ENCODE measurements at places on chromosomes 12 and 14.

- DNase-seq, result no peak
Measured at GRCh38 chr12:93699271-93700145, 22.3 kb downstream of the CRADD start.

GRCh38 chr12:23795494-23795893 is 154.0 kb downstream of the SOX5 start:
- DNase-seq, result no peak

DNA sequence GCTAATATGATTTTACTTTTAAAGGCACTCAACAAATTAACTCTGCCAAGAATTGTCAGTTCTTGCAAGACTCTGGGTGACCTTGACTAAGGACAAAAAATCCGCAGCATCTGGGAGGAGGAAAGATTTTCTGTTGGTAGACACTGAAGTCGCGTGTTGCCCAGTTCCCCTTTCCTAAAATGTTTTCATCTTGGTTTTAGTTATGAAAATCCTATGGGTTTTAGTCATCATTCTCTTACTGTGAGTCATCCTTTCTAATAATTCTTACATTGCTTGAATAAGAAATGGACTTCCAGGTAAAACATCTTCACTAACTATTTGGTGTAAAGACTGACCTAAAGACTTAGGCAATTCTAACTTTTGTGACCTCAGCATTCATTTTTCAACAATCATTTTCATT is 9.1 kb downstream of the GSG1 start:
- DNase-seq, result no peak

DNA sequence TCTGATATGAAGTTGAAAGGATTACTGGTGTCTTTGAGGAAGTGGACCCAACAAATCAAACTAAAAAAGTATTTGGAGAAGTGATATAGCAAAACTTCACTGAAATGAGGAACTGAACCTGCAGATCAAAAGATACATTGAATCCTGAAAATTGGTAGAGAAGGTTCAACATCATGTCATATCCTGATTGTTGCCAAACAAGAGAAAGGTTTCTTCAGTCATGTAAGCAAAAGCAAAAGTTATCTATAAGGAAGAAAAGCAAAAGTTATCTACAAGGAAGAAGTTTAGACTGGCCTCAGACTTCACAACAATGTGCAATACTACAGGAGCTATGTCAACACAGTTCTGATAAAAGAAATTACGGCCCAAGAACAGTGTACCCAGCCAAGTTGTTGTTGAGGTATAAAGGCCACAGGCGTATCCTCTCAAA is 142.7 kb downstream of the RAD51B start:
- no peak for DNase-seq

DNA sequence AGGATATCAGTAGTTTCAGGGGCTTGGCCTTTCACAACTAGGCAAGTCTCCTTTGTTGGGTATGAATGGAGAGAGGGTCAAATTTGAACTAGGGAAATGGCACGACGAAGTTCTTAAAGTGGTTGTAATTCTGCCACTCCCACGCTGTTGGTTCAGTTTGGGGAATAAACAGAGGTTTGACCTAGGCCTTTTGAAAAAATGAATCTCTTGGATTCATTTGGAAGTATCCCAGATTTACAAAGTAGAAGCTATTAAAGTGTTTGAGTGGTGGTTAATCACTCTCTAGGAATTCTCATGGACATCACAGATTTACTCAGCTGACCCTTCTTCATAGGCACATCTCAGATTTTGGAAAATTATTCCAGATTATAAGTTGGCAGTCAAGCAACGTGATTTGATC is 14.8 kb downstream of the BATF start:
- DNase-seq, result no peak

DNA sequence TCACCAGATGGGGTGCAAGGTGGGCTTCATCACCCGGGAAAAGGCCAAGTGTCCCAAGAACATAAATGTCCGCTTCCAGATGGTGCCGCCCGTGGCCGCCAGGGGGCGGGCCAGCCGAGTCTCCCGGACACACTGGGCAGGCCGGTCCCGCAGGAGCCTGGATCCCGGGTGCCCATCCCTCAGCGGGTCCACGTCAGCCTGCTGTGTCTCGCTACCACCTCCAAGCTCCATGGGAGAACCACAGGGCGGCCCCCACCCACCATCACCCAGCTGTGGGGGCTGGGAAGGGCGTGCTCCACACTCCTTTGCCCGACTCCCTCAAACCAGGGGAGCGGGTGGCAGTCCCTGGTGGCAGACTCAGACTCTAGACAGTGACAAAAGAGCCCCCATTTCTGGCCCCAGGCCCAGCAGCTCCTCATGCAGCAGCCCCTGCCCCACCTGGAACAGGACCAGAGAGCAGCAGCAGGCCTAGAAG is 22.0 kb upstream of the NUDT14 start:
- peak; percentile 42 for DNase-seq

GRCh38 chr14:104913435-104913834 is 11.2 kb upstream of the PLD4 start:
- no peak for DNase-seq

- DNase-seq, result no peak
Measured at GRCh38 chr14:26929361-26929760, 331.5 kb upstream of the NOVA1 start.

GRCh38 chr14:65098586-65098985 is 3.7 kb downstream of the MAX start:
- no peak for DNase-seq

DNA sequence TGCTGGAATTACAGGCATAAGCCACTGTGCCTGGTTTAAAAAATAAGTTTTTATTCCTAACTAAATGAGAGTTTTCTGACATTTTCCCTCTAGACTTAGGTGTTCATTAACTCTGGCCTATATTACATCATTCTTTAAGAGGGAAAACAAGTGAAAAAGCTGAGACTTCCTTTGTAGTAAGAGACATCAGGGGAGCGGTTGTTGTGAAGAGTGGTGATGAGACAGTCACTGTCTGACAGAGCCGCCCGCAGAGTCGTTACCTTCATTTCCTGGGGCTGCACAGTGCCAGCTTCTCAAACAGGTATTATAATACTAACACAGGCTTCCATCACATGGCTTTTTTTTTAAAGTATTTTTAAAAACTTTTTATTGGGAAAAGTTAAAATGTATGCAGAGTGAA is 19.7 kb upstream of the TDRD9 start:
- DNase-seq, result no peak

DNA sequence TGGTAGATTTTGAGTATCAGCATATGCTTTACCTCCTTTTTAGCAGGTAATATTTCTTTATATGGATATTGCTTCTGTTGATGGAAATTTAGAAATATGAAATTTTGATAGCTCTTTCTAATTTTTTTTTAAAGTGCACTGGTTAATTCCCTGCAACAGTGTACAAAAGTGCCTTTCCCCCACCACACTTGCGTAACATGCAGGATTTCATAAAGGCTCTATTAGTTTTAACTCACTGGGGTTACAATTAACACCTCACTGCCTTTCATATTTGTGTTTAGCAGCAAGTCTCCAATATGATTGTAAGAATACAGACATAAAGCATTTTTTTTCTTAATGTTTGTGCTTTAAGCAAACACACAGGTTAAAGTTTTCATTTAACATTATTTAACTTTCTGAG is 25.6 kb downstream of the MNAT1 start:
- DNase-seq, result no peak

GRCh38 chr12:108267450-108267849 is 71.7 kb downstream of the CMKLR1 start:
- no peak for DNase-seq

DNA sequence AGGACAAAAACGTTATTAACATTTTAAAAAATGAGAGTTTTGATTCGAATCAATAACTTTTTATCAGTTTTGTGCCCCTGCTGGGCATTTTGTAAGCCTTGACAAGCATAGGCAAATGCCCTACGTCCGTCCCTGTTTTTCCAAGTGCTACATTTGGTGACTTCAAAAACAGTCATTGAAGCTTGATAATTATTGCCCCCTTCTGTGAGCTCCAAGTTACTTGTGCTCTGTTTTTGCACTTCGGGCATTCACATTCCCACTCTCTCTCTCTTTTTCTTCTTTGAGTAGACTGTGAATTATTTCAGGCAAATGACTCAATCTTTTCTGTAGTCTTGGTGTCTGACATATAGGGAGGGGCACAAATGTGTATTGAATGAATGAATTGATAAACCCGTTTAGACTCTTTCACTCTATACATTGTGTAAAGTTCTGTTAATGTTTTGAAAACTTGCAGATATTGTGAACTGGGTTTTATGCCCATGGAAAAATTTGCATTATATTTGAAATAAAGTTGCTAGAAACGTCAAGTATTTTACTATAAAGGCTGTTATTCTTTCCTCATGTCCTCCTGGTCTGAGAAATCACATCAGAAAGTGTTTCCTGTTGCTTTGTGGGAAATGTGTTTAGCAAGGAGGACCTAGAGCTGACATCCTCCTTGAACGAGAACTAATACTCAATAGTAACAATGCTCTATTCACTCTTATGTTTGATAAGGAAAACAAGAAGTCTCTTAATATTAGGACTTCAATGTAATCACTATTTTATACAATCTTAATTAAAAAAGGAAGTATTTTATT is 1.4 kb downstream of the APAF1 start:
- DNase-seq, result no peak

DNA sequence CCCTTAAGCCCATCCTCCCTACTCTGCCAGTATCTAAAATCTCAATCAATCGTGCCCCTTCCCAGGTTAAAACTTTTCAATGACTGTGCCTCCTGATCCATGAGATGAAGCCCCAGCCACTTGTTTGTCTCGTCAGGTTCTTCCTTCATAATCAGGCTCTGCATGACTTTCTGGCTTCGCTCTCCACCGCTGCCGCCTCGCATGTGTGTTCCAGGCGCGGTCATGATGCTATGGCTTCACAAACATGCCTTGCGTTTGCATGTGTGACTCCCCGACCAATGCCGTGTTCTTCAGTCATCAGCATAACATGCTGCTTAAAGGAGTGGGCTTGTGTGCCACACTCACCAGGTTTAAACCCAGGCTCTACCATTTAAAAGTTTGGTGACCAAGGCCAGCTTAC is 5.0 kb upstream of the C1RL start:
- DNase-seq, result no peak

- no peak for DNase-seq
Measured at GRCh38 chr14:75495399-75495798, 26.9 kb upstream of the BATF start.

- DNase-seq, result no peak
Measured at GRCh38 chr14:70810621-70811020, 1.3 kb upstream of the MAP3K9 start.

DNA sequence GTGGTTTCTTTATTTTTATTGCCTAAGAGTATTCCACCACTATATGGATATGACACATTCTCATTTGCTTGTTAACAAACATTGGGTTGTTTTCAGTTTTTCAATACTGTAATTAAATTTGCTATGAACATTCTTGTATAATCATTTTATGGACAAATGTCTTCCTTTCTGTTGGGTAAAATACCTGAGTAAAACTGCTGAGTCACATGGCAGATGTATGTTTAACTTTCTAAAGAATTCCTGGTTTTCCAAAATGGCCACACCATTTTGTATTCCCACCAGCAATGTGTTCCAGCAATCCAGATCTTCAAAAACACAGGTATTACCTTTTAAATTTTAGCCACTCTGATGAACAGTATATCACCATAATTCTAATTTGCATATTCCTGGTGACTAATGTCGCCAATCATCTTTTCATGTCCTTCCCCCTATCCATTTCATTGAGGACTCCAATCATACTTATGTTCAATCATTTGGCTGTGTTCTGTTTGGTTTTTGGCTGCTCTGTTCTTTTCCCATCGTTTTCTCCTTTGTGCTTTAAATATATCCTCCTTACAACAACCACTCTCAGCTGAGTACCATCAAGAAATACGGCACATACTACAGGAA is 36.0 kb downstream of the CDK17 start:
- DNase-seq, result no peak

- no peak for DNase-seq
Measured at GRCh38 chr14:105064001-105064400, 1.2 kb downstream of the GPR132 start.

GRCh38 chr12:42968426-42968825 is 378.9 kb upstream of the PRICKLE1 start:
- DNase-seq, result no peak

- DNase-seq, result no peak
Measured at GRCh38 chr12:3033539-3033867, 43.7 kb upstream of the TSPAN9 start.

DNA sequence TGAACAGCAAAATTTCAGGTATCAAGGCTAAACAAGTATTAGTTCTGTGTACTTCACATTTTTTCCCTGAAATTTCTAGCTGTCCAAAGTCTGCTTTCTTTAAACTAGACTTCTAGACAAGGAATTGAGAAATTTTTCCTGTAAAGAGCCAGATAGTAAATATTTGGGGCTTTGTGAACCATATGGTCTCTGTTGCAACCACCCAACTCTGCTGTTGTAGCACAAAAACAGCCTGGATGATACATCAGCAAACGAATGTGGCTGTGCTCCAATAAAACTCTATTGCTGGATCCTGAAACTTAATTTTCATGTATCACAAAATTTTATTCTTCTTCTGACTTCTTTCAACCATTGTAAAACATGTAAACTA is 96.0 kb upstream of the SLC38A4 start:
- DNase-seq, result no peak

DNA sequence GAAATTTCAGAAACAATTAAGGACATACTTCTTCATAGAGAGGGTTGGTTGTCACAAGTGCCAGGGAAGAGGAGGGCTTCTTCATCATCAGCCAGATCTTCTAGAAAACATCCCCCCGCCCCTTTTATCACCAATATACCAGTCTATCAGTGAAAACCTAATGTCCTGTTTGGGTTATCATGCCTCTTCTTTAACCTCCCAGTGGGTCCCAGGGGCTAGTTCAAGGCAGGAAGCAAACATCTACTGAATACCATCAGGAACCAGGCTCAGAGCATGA is 13.3 kb upstream of the KRT86 start:
- DNase-seq, result no peak

Data from central memory CD8-positive, alpha-beta T cell (primary cell).